ENCODE measurements at places on chromosomes 4 and X. TPM values are rescaled to one million over a fixed set of nuclear protein-coding genes. Genes with fewer than 3 reads are reported as not detected.

- H3K36me3 ChIP-seq = no peaks in the 10 kb centered on the region
- peaks cover 6% of the 10 kb centered on the region for H3K27me3 ChIP-seq
- H3K4me3 ChIP-seq = no peak overlapping the region
- no peak overlapping the region for H3K27ac ChIP-seq
- no peak for DNase-seq
- H3K4me1 ChIP-seq = no peaks in the 10 kb centered on the region
These were observed 74.4 kb upstream of the RBMX start for GRCh38 chrX:136954930-136955329.

DNA sequence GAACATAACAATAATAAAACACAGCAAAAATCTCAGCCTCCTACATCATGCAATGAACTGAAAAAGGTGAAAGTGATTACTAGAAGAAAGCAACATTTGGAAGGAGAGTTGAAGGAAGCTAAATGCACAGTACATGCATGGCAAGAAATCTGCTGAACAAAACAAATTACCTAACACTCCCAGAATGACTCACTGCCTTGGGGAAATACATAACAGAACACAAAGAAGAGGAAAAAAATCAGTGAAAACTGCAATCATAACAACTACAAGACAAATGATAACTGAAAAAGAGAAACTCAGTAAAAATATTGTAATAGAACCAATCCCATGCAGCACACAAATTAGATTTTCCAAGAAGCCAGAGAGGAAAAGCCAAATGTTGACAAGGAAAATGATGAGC is 1513.2 kb downstream of the ARAP2 start:
- no peaks in the 10 kb centered on the region for H3K27me3 ChIP-seq
- H3K4me3 ChIP-seq = no peak overlapping the region
- H3K36me3 ChIP-seq = peaks cover 6% of the 10 kb centered on the region
- no peak for DNase-seq

DNA sequence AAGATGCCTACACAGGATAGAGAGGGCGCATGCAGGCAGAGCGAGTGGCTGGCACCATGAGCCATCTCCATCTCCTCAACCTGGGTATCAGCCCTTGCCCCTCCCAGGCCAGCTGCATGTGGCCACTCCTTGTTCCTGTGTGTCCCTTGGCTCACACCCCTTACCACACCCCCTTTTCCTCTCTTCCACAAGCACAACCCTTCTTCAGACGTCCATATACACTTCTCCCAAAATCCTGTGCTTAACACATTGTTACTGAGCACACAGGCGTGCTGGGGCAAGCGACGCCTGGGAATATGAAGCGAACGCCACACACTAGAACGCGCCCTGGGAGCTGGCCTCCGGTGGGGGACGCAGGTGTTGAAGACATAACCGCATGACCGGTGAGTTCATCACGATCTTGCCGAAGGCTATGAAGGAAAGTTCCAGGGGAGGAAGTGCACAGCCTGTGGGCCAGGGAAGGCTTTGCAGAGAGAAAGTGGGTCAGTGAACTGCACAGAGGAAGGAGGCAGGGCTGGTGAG is 19.1 kb upstream of the KIAA0232 start:
- no peaks in the 10 kb centered on the region for H3K36me3 ChIP-seq
- no peak overlapping the region for H3K4me3 ChIP-seq
- DNase-seq = no peak

DNA sequence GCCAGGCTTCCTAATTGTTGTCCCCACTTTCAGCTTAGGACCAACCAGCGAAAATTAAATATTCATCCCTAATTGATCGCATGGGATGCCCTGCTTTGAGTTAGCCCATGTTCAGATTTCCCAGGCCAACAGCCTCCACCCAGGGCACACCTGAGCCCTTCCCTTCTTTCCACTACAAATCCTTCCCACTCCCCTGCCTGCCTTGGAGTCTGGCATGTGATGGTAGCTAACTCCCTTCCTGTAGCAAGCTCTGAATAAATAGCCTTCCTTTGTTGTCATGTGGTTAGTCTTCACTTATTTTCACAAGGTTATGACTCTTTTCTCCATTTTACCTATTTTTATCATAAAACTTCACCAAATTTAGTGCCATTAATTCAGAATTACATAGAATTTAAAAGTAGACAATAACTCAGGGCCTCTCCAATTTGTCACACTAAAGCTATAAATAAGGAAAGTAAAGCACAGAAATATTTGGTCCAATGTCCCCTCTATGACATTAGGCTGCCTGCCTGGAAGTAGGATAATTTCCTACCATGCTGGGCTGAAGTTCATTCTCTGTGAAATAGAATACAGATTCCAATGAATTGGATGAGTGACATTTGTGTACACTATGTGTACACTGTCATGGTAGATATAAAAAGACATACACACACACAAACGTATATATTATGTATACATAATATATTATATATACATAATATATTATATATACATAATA is 166.4 kb upstream of the CPEB2 start:
- no peak overlapping the region for H3K4me3 ChIP-seq
- no peak overlapping the region for H3K27ac ChIP-seq
- no peak for DNase-seq
- H3K27me3 ChIP-seq = no peaks in the 10 kb centered on the region

Gene NHSL2
- total RNA-seq = 0.67 TPM

- H3K27ac ChIP-seq = no peak overlapping the region
- H3K27me3 ChIP-seq = no peaks in the 10 kb centered on the region
These were observed 38.1 kb upstream of the CXorf38 start for GRCh38 chrX:40685362-40685918.

DNA sequence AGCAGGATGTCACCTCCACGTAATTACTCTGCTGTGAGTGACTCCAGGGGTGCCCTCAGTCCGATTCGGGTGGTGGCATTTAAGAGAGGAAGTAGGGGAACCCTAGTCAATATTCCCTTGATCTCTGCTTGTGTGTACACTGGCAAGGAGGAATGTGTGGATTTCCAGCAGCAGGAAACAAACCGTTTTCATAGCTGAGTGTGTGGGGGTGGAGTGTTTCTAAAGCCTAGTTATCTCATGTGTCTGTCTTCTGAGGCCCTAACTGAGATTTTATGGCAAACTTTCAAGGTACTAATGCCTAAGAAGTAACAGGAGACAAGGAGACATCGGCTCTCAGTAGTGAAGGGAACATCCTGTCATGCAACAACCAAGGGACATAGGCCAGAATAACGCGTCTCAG is 6.6 kb upstream of the CLDN24 start:
- no peak overlapping the region for H3K27ac ChIP-seq
- H3K27me3 ChIP-seq = peaks cover 20% of the 10 kb centered on the region

Gene BEX5
- total RNA-seq = 1.8 TPM

Gene HMGN5
- 3.3 TPM for total RNA-seq

GRCh38 chr4:5815641-5816040 is 77.2 kb downstream of the CRMP1 start:
- no peaks in the 10 kb centered on the region for H3K4me1 ChIP-seq
- no peak for DNase-seq

- no peak for DNase-seq
- no peak overlapping the region for H3K4me3 ChIP-seq
- peaks cover 16% of the 10 kb centered on the region for H3K27me3 ChIP-seq
- no peak overlapping the region for H3K27ac ChIP-seq
- no peaks in the 10 kb centered on the region for H3K36me3 ChIP-seq
These were observed 68.7 kb downstream of the VSIG4 start for GRCh38 chrX:65971151-65971550.

Data from natural killer cell treated with Interleukin-12 subunit alpha and Interleukin-12 subunit beta and Interleukin-15 and Interleukin-18, amount 100 ng/mL, for 72 hours (primary cell).